ENCODE measurements at places on chromosomes 2 and 18.

GRCh38 chr2:227881866-227882517 is 10.6 kb downstream of the DAW1 start:
- peak; percentile 60 for DNase-seq

DNA sequence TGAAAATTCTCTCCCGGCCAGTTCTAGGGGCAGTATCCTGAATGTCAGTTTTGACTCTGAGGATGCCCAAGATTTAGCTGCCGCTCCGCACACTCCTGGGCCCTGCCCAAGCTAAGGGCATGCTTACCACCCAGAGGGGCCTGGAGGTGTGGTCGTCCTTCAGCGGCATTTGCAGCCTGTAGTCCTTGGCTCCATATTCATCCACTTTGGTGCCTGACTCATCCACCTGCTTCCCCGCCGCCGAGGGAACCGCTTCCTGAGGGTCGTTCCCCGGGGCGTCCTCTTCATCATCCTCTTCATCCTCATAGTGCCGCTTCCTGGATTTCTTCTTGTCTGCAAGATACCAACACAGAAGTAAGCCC is 577 bp downstream of the ERCC3 start:
- DNase-seq, result peak; percentile 3

DNA sequence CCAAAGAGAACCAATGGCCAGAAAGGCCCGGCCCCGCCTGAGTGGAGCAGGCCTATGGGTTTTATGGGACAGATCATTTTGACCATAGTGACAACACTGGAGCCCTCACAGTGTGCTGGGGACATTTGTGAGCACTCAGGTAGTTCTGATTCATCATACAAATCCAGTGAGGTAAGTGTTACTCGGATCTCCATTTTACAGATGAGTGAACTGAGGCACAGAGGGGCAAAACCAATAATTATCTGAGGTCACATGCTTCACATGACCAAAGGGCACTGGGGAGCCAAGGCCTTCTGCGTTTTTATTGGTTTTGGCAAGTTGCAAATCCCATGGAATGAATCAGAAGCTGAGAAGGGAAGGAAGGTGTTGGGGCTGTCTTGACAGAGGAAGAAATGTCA is 111.5 kb upstream of the MGAT5 start:
- peak; percentile 40 for DNase-seq

DNA sequence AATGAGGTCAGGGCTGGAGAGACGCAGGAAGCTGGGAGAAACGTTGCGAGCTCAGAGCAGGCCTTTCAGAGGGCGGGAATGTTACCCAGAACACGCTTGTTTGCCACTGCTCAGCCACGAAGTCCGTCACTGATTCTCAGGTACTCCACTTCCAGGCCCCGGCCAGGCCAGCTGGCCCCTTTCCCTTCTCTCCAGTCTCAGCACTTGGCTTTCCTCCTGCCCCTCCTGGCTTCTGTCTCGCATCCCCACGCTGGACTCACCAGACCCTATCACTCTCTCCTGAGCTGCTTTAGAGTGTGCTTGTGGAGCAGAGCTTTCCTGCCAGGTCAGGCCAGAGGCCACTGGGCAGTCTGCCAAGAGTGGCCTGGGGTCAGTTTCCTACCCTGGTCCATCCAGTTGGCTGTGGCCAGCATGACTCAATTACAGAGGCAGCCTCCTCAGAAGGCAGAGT is 151.4 kb downstream of the TWIST2 start:
- DNase-seq, result peak; percentile 13

- DNase-seq, result peak; percentile 1
These were observed 204.1 kb upstream of the VRK2 start for GRCh38 chr2:57842531-57842930.

DNA sequence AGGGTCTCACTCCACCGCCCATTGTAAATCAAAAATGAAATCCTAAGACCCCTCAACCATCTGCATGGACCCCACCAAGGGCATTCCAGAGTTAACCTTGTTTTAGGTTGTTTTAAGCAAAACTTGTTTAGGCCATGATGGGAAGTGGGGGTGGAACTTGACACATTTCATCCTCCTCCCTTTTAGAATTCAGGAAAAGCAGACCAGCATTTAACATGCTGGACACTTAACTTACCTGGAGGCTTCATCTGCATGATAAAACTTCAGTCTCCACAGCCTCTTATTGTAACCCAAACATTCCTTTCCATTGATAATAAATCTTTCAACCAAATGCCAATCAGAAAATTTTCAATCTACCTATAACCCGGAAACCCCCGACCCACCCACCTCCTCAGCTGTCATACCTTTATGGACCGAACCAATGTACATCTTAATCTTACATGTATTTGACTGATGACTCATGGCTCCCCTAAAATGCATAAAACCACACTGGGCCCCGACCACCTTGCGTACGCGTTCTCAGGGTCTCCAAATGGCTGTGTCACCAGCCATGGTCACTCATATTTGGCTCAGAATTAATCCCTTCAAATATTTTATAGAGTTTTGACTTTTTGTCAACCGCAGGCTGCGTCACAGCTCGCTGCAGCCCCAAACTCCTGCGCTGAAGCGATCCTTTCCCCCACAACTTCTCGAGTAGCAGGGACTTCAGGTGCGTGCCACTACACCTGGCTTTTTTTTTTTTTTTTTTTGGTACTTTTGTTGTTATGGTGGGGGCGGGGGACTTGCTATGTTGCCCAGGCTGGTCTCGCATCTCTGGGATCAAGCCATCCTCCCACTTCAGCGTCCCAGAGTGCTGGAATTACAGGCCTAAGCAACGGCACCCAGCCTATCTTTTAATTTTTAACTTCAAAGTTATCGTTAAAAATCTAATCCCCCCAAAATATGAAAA is 917 bp downstream of the MPPE1 start:
- DNase-seq, result peak; percentile 24

DNA sequence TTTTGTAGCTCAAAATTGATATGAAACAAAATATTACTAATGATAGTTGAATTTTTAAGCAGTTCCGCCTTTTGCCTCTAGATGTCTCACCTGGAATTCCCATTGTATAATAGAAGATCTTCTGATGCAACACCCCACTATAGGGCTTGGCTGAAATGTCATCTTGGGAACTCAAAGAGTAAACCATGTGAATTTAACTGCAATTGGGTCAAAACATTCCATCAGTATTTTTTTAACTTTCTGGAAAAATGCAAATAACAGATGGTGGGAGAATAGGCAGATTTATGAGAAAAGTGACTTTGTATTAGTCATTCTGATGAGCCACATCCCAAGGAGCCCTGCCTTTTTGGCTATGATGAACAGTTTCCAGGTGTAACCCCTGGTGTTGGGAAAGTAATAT is 489.9 kb downstream of the NYAP2 start:
- DNase-seq, result peak; percentile 81

DNA sequence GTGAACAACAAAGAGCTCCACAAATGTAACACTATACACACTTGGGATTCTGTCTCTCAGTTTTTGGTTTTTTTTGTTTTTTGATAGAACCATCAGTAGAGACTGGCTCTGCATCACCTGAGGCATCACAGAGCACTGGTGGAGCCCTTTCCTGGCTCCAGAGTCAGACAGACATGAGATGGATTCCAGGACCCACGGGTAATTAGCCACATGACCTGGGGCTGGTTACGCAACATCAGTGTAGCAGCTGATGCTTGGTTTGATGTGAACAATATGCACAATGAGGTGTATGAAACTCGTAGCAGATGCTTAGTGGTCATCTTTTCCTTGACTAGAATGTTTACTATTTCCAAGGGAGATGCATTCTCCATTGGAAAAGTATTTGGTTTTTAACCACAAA is 40.7 kb downstream of the CMPK2 start:
- DNase-seq, result peak; percentile 35

DNA sequence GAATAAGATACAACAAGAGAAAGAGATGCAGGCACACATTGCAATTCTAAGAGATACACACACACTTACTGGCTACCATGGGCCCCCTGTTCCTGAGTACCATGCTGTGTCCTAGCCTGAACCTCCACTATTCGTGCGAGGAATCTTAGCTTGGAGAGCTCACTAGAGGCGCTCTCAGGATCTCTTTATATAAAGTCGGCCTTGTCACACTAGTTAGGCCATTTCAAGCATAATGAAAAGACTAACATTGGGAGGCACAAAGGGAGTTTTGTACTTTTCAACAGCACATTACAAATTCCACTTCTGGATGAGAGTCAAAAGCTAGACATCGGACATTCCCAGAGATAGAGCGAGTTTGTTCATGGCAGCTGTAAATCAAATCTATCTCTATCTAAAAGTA is 365.2 kb downstream of the DSEL start:
- DNase-seq, result no peak

- no peak for DNase-seq
These were observed 69.8 kb upstream of the PDE1A start for GRCh38 chr2:182496596-182496995.

- DNase-seq, result peak; percentile 88
These were observed 41.7 kb upstream of the NABP1 start for GRCh38 chr2:191636235-191636543.

GRCh38 chr2:241703032-241703604 is 1.3 kb downstream of the ING5 start:
- peak; percentile 23 for DNase-seq

- no peak for DNase-seq
These were observed 199.8 kb upstream of the HDAC4 start for GRCh38 chr2:239600650-239601049.

GRCh38 chr2:27135478-27135955 is 1.1 kb upstream of the PREB start:
- no peak for DNase-seq

DNA sequence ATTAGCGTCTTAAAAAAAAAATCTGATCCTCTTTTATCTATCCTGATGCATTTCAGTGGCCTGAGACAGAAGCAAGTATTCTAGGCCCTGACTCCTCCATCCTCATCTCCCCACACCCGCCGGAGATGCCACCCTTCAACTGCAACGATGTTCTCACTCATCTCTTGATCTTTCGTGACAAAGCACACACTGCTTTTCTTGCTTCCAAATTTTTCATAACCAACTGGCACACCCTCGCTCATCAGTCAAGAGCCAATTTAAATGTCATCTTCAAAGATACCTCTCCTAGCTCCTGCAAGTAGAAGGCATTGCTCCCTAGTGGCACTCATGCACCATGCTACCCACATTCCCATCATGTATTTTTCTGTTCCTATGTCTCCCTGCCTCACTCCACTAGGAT is 115.0 kb downstream of the STK39 start:
- no peak for DNase-seq

DNA sequence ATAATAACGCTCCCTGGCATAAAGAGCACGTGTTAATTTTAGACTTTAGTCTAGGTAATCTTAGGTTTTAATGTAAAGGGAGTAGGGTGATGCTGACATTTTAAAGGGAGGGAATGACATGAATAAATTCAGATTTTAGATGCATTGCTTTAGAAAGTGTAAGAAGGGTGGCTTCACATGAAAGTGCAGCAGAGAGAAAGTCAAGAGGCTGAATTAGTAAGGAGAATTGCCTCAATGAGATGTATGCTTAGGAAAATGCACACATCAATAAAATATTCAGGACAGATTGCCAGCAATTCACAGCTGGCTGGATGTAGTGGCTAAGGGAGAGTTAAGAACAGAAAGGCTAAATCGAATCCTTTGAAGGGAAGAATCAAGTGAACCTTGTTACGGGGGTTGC is 165.5 kb upstream of the CDH19 start:
- no peak for DNase-seq

- no peak for DNase-seq
These were observed 286.6 kb downstream of the DPP10 start for GRCh38 chr2:114729026-114729425.

- no peak for DNase-seq
These were observed 50.5 kb downstream of the MAP4K4 start for GRCh38 chr2:101748000-101748399.

- DNase-seq, result no peak
These were observed 46.4 kb upstream of the MAP4K3 start for GRCh38 chr2:39483534-39483933.

- DNase-seq, result peak; percentile 17
These were observed 678 bp upstream of the OTX1 start for GRCh38 chr2:63049970-63050333.

GRCh38 chr2:146576339-146577111 is 1268.3 kb upstream of the ACVR2A start:
- peak; percentile 3 for DNase-seq

DNA sequence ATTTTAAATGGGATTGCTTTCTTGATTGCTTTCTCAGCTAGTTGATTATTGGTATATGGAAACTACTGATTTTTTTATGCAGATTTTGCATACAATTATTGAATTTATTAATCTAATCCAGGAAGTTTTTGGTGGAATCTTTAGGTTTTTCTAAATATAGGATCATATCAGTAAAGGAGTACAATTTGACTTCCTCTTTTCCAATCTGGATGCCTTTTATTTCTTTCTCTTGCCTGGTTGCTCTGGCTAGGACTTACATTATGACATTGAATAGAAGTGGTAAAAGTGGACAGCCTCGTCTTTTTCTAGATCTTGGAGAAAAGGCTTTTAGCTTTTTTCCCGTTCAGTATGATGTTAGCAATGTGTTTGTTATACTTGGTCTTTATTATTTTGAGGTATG is 51.3 kb downstream of the OTX1 start:
- no peak for DNase-seq

DNA sequence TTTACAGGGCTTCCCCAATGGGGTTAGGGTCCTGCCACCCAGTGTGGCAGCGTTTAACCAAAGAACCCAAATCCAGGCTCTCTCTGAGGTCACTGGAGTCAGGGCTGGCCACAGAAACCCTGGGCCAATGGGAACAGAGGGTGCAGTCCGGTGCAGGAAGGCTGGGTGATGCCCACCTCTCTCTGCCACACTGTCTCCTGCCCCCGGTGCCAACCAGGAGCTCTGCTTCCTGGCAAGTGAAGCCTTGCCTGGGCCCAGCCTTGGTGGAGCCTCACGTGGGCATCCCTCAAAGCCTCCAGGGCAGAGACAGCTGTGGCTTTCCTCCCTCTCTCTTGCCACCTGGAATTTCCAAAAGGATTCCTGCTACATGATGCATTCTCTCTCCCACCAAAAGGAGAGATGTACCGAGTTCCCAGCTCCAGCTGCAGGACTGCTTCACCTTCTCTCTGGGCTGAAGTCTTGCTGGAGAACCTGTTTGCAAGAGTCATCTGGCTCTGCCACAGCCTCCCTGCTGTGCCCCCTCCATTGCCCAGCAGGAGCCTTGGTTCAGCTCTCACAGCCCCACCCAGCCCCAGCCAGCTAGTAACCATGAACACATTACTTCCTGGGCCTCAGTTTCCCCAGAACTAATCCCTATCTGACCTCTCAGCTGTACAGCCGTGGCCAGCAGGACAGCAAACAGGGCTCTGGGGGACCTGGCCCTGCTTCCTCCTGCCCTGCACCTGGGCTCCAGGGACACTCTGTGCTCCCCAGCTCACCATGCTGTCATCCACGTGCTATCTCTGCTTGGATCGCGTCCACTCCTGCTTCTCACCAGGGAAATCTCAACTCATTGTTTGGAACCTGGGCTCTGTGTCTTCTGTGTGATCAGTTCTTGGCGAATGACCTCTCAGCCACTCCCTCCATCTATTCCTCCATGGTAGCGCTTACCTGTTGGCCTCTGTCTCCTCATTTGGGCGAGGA is 43.4 kb downstream of the KCNF1 start:
- no peak for DNase-seq

DNA sequence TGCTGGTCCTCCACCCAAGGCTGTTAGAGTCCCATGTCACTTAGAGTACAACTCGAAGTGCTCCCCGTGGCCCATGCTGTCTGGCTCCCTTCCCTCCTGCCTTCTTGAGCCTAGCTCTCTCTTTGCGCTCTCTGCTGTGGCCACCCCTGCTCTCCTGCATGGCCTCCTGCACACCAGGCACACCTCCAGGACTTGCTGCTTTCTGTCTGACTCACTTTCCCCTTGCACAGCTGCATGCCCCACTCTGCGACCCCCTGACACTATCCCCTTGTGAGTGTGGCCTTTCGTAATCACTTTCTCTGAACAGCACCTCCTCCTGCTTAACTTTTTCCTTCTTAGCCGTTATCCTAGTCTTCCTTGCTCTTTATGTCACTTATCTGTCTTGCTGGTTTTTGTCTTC is 343.6 kb downstream of the TGIF1 start:
- DNase-seq, result peak; percentile 52

GRCh38 chr18:41343808-41344207 is 611.2 kb upstream of the PIK3C3 start:
- DNase-seq, result no peak

Measured in cardiac fibroblast (primary cell).